ENCODE measurements at places on chromosomes 1 and 21. TPM values are rescaled to one million over a fixed set of nuclear protein-coding genes. Genes with fewer than 3 reads are reported as not detected.

Gene LENEP
- not detected for total RNA-seq

Gene TFB2M
- total RNA-seq = 10.4 TPM

Gene NTRK1
- not detected for total RNA-seq

- DNase-seq = peak; percentile 84
Observed at GRCh38 chr1:2044510-2045319, 5.5 kb upstream of the PRKCZ start.

GRCh38 chr1:56577406-56578137 lies 1.8 kb downstream of the PLPP3 start:
- DNase-seq = peak; percentile 67

GRCh38 chr21:16366207-16366606 lies 636.4 kb downstream of the USP25 start:
- DNase-seq = no peak

GRCh38 chr1:81703756-81704463 lies 96.8 kb upstream of the ADGRL2 start:
- no peak for DNase-seq

Gene DISP1
- 12.8 TPM for total RNA-seq

Gene A3GALT2
- not detected for total RNA-seq

DNA sequence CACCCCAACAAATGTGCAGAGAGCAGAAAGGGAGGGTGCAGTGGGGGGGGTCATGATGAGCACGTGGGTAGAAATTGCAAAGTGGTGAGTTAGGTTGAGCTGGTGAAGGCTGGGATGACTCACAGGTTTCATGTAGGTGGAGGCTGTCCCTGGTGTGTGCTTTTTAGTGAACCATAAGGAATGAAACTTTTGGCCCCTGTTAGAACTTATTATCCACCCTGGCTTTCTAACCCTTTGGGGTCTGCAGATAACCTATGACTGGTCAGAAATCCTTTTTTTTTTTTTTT lies 46.9 kb downstream of the DOP1B start:
- no peak for DNase-seq

DNA sequence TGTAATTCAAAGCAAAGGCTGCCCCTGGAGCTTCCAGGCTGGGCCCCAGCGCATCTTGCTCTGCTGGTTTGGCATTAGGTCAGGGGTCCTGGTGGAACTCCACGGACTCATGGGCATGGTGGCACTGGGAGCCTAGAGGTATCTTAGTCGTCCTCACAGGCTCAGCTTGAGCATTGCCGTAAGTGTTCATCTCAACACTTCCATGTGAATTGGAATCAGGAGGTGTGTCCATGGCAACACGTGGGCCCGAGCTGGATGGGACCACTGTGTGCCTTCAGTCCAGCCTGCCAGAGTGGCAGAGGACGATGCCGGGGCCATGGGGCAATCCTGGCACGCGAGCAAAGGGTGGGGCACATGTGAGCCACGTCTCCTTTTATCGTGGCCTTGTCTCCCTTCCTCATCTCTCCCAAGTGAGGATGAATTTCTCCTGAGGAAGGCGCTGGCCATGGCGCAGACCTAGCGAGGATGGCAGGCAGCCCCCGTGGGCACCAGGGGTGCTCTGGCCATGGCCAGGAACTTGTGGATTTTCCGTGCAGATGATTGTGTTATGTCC lies 47.0 kb downstream of the AGPAT3 start:
- DNase-seq = no peak

- no peak for DNase-seq
Observed at GRCh38 chr1:245397771-245398170, 243.0 kb downstream of the KIF26B start.

Gene OR2M4
- not detected for total RNA-seq

GRCh38 chr1:70718086-70718630 lies 307.1 kb downstream of the CTH start:
- DNase-seq = no peak

DNA sequence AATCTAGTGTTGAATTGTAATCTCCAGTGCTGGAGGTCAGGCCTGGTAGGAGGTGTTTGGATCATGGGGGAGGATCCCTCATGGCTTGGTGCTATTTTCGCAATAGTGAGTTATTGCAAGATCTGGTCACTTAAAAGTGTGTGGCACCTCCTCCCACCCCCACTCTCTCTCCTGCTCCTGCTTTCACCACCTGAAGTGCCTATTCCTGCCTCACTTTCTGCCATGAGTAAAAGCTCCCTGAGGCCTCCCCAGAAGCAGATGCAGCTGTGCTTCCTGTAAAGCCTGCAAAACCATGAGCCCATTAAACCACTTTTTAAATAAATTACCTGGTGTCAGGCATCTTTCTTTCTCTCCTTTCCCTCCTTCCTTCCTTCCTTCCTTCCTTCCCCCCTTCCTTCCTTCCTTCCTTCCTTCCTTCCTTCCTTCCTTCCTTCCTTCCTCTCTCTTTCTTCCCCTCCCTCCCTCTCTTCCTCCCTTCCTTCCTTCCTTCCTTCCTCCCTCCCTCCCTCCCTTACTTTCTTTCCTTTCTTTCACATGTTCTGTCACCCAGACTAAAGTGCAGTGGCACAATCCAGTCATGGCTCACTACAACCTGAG lies 172.4 kb downstream of the C1orf21 start:
- DNase-seq = no peak

All from lung (tissue), 17 donors.